ENCODE measurements at places on chromosomes 16 and 17.

- no peak for DNase-seq
Measured at GRCh38 chr16:28923231-28923587, 1.8 kb downstream of the RABEP2 start.

- DNase-seq, result peak; percentile 87
Measured at GRCh38 chr17:44331249-44331760, 6.7 kb upstream of the SLC25A39 start.

DNA sequence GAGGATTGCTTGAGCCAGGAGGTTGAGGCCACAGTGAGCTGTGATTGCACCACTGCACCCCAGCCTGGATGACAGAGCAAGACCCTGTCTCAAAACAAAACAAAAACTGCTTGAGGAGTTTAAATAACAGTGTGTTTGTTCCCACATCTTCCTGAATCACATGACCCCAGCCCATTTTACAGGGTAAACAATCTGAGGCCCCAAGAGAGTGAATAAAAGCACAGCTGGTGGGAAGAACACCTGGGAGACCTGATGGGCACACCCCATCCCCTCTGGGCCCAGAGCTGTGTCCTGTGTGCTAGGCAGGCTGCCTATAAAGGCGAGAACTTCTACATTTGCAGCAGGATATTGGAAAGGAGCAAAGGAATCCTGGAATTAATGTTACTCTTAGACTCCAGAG, 69.6 kb downstream of the PLXDC1 start:
- no peak for DNase-seq

- no peak for DNase-seq
Measured at GRCh38 chr17:5304636-5305035, 22.6 kb downstream of the RABEP1 start.

DNA sequence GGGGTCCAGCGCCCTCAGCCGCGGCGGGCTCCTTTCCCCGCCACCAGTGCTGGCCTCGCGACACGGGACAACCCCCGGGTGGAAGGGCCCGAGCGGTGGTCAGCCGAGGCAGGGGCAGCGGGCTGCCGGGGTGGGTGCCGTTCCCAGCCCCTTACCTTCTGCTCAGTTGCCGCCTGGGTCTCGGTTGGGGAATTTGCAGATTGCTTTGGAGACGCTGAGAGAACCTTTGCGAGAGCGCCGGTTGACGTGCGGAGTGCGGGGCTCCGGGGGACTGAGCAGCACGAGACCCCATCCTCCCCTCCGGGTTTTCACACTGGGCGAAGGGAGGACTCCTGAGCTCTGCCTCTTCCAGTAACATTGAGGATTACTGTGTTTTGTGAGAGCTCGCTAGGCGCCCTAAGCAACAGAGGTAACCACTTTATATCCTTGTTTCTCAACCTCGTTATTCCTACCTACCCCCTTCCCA, 381 bp downstream of the CTNS start:
- peak; percentile 25 for DNase-seq

- DNase-seq, result peak; percentile 89
Measured at GRCh38 chr17:40675905-40676304, 10.9 kb upstream of the KRT222 start.

DNA sequence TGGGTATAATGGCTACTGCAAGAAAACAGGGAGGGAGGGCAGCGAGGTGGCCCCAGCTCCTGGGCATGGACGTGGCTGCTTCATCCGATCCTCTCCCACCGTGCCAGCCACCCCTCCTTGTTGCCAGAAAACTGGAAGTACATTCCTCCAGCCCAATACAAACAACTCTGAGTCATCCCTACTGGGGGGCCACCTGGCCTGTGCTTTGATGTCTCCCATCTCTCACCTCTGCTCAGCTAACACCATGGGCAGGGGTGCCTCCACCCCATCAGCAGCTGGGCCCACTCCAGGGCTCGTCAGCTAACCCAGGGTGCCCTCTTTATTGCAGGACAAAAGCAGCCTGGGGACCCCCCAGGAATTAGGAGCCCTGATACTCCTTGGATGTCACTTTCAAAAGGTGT, 2.0 kb downstream of the RHBDF2 start:
- DNase-seq, result no peak

Data from NB4 (cell line).